ENCODE measurements at places on chromosomes 1 and 21.

- DNase-seq, result no peak
Measured at GRCh38 chr1:55768327-55768952, 553.3 kb upstream of the USP24 start.

- DNase-seq, result no peak
Measured at GRCh38 chr1:71039661-71040262, 7.9 kb downstream of the PTGER3 start.

GRCh38 chr1:204174958-204175357 lies 8.8 kb upstream of the REN start:
- no peak for DNase-seq

DNA sequence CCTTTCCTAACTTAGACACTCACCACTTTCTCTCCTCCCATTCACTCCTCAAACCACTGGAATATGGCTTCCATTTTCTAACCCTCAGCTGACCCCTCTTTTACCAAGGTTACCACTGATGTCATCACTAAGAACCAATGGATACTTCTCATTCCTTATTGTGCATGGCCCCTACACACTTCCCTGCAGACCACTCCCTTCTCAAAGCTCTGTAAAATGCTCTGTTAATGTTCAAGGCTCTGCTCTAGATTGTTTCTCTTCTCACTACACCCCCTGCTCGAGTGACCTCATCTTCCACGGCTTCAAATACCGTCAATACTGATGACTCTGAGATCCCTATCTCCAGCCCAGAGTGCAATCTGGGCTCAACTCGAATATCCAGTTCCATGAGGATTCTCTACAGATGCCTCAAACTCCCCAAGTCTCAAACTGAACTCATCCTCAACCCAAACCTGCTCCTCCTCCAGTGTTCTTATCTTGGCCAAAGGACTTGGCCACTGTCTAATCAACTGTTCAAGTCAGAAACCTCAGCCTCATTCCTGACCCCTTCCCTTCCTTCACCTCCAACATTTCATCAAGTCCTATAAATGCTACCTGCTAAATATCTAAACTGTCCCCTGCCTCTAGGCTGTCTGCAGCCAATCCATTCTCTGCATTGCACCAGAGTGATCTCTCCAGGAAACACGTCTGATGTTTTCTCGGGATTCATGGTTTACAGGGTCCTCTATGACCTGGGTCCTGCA lies 41.3 kb upstream of the BMP8B start:
- DNase-seq, result no peak

GRCh38 chr1:15332952-15333715 lies 76.6 kb upstream of the EFHD2 start:
- no peak for DNase-seq

DNA sequence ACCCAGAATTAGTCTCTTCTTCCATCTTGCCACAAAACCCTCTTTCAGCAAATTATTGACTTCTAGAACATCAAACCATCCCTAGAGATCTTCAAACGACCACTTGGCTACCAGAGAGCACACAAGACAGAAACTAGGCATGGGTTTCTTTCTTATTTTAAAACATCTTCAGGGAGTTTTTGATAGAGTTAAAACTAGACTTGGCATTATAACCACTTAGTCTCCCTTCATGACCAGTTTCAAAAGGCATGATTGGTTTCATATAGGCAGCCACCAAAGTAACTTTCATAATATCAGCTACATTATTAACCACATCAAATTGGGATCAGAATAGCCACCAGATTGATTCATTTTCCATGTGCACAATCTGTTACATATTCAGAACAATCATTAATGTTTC lies 368.4 kb upstream of the GREM2 start:
- no peak for DNase-seq

GRCh38 chr1:11927866-11928592 lies 1.8 kb upstream of the KIAA2013 start:
- DNase-seq, result no peak

GRCh38 chr1:14877224-14877623 lies 276.3 kb upstream of the TMEM51 start:
- DNase-seq, result no peak

DNA sequence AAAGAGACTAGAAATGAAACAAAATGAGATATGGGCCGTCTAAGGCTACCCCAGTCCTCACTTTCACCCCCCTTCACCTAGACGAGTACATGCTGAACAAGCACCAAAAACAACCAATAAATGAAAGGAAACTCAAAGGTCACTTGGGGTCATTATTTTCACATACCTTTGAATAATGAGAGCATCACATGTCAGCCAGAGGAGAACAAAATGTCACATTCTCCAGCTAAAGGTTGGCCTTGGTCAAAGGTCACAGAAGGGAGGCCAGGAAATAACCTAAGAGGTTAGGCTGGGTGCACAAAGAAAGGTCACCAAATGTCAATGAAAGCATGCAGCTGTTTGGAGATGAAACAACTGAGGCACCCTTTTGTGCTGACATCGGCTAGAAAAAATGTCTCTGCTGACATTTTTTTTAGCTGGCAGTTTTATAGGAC lies 288.7 kb upstream of the USP25 start:
- DNase-seq, result no peak

DNA sequence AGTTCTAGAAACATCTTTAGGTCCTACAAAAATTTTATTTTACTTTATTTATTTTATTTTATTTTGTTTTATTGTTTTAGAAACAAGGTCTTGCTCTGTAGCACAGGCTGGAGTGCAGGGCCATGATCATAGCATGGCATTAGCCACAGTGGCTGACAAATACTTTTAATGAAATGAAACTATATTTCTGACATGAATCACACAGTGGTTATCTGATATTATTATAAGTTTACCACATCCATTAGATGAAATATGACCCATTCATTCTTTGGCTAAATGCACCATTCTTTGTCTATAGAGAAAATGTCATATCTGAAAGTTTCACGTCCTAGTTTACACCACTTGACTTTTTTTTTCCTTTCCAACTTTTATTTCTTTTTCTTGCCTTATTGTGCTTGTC lies 613.4 kb upstream of the ADAMTS5 start:
- DNase-seq, result no peak

GRCh38 chr21:29737186-29737585 lies 202.6 kb downstream of the GRIK1 start:
- no peak for DNase-seq

DNA sequence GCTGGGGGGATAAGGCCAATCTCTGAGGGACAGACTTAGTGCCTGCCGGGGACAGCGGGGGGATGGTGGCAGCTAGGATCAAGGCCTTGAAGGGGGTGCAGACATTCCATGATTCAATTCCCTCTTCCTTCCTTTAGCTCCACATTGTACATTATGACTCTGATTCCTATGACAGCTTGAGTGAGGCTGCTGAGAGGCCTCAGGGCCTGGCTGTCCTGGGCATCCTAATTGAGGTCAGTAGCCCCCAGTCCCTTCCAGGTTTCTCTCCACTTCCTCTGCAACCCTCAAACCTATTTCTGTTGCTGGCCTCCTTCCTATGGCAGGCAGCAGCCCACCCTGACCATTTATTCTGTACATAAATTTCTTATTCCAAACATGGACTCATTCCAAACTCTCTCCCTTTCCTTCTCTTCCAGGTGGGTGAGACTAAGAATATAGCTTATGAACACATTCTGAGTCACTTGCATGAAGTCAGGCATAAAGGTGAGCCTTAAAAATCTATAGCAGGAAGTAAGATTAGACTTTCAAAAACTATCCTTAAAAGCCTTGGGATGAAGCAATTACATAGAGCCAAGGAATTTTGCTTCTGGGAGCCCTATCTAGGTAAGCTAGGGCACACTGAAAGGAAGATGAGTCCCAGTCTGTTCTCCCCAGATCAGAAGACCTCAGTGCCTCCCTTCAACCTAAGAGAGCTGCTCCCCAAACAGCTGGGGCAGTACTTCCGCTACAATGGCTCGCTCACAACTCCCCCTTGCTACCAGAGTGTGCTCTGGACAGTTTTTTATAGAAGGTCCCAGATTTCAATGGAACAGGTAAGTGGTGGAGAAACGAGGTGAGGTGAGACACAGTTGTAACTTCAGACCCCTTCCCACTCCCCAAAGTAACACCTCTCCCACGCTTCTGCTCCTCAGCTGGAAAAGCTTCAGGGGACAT lies 5.1 kb downstream of the CA14 start:
- DNase-seq, result no peak

DNA sequence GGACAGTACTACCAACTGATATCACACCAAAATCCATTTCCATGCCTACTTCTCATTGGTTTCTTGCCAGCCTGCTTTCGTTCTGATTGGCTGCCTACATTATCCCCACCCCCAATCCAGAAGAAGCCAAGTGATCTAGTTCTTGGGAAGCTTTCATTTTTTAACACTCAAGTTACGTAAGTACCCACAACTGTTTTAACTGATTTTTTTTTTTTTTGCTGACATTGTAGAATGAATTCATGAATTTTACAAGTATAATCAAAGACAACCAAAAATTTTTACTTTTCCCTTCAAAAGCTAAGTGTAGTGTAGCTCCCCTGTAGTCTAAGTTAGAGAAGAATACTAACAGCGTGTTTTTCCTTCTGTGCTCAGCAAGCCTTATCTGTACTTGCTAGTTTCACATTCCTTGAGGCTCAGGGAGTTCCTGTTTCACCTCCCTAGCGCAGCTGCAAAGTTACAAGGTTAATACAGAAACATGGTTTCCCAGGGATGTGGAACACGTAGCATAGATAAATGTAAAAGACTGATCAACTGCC lies at the start of gene SLC9C2:
TSS of gene SLC9C2 (minus strand) at position 17 of the 536 bp plus-strand sequence. CDS start 1,296 bp downstream, outside the sequence.
- DNase-seq, result no peak

DNA sequence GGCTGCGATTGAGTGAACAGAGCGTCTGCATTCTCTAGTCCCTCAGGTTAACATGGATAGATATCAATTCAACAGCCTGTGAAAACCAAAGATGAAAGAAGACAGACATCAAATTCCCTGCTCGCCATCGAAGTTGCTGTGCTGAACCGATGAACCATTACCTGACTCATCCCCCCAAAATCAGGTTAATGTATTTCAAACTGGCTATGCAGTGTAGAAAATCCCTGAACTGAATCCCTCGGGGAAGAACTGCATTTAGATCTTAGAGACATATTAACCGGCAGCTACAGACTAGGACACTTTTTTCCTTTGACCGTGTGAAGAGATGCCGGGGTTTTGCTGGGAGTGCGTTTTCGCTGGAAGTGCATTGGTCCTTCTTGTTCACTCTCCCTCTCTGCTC lies 213.2 kb upstream of the KIAA0040 start:
- DNase-seq, result no peak

GRCh38 chr1:173508541-173508940 lies 31.4 kb downstream of the PRDX6 start:
- no peak for DNase-seq

DNA sequence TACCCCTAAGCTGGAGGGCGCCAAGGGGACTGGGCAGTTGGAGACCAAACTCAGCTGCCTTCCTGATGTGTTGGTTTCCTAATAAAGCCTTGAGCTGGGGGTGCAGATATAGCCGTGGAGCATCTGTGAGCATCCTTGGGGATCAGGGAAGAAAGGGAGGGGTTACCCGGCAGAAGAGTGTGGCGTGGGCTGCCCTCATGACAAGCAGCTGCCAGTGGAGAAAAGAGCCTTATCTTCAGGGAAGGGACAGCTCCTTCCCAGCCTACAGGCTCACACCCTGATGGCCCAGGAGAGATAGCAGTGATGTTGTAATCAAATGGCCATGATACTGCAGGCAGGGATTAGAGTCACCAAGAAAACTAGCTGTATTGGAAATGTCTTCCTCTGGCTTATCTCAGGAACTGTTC lies 10.8 kb upstream of the NFASC start:
- no peak for DNase-seq

DNA sequence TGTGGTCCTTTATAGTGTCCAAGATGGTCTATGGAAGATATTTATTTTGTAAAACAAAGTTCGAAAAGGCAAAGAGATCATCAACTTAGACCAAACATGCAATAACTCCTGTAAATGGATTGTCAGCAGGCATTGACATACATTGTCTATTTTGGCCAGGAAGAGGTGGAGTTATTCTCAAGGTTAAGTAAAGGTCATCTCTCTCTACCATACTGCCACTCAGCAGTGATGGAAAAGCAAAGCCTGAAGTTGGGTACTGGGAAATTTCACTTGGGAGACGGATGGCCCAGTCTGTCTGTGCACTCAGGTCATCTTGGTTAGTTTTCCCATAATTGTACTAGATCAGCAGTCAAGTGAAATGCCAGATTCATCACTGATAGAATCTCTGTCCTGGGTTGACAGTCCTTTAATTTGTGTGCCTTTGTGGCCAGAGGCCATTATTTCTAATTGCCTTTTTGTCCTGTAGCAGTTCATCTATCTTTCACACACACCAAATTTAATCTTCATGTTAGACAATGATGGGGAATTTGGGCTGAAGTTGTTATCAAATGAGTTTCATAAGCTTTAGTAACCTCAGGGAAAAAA lies 17.5 kb downstream of the PIGP start:
- no peak for DNase-seq

DNA sequence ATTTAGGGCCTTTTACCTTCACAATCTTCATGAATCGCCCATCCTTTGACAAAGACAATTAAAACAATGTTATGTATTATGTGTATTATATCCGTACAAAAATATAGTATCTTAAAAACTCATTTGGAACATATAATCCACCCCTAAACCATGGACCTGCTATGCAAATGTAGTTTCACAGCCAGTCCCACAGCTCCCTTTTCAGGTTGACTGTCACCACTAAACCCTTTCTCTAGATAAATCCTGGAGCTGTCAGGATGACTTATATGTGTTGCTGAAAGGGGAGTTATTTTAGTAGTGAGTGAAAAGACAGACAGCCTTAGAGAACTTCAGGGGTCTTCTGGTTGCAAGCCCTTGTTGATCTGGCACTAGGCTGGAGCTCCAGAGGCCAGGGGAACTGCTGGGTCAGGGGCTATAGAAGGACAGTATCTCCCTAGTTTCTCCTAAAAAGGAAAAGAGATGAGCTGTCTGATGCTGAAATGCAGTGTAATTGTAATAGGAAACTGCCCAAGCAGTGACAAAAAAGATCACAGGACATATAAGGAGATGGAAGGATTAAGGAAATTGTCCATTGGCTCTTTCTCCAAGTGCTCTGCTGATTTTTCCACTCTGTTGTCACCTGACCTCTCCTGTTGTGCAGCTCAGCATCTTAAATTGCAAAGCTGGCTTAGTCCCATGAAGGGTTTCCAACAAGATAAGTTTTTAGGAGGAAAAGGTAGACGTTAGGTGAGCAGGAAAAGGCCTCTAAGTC lies 127.7 kb downstream of the S1PR1 start:
- no peak for DNase-seq

GRCh38 chr1:43510621-43511020 lies 20.1 kb upstream of the PTPRF start:
- DNase-seq, result no peak

DNA sequence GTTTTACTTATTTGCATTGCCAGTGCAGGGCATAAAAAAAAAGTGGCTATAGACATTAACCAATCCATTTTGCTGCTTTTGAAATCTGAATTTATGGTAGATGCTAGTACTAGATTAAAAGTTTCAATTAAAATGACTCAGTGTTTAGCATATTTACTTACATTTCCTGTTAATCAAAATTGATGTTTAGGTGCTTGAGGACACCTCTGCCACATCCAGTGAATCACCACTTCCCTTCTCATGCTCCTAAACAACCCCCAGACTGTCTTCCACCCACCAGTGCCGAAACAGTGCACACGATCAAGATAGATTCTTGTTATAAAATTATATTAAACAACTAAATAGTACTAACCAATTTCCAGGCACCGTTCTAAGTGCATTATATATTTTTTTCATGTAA lies 32.7 kb downstream of the HSD17B7 start:
- DNase-seq, result no peak

- no peak for DNase-seq
Measured at GRCh38 chr1:201587729-201588128, 48.8 kb downstream of the NAV1 start.
